Kidney tubule cell (primary cell): ENCODE measurements at places on chromosomes 4 and X.

- no peak for DNase-seq
Observed at GRCh38 chrX:150196285-150196684, 166.8 kb upstream of the MAMLD1 start.

DNA sequence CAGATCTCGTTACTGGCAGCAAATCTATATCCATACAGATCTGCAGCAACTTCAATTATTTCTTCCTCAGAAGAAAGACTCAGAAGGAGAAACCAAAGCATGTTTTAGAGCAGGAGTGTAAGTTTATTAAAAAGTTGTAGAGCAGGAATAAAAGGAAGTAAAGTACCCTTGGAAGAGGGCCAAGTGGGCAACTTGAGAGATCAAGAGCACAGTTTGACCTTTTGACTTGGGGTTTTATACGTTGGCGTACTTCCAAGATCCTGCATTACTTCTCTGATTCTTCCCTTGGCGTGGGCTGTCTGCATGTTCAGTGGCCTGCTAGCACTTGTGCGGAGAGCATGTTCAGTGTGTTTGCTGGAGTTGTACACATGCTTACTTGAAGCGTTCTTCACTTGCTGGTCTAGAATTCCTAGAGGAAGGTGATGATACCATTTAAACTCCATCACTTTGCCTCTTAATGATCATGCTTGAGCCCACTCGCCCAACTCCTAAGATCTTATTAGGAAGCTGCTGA lies 1114.7 kb upstream of the PABPC4L start:
- DNase-seq: no peak

DNA sequence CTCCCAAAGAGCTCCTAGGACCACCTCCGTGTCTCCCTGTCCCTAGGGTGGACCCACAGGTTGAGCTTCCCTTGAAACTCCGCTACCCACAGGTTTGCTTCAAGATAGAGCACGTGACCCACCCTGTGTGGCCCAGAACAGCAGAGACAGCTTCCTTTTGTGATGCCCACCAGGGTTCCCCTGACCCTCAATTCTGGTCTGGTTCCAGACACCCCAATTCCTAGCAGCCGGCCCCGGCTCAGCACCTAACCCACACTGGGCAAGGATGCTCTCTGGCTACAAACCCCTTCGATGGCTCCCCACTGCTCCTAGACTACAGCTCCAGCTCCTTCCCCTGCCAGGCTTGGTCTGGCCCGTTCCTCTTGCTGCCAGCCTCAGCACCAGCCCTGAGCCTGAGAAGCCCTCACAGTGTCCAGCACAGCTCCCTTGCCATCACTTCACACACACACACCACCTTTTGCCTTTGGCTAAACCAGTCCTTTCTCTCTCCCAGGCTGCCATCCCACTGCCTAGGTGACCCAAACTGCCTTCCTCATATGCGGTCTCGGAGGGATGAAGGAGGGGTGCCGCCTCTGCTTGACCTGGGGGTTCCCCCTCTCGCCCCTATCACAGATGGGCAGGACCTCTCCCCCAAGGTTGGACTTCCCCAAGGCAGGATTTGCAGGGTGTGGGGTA lies 6.2 kb downstream of the PNCK start:
- no peak for DNase-seq

DNA sequence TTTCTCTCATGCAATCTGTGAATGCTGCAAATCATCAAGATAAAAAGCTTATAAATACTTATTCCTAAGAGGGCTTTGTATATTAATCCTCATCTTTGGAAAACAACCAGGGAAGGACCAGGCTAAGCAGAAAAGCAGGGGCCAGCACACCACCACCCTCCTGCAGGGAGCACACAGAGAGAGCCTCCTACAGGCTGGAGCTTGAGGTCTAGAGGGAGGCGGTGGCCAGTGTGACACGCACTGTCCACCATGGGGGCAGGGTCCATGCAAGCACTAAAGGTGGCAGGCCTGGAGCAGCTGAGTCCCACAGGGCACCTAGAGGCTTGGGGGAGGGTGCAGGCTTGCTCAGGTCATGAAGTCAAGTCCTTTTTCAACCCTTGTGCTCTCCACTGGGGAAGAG lies 236.9 kb downstream of the TACR3 start:
- no peak for DNase-seq

DNA sequence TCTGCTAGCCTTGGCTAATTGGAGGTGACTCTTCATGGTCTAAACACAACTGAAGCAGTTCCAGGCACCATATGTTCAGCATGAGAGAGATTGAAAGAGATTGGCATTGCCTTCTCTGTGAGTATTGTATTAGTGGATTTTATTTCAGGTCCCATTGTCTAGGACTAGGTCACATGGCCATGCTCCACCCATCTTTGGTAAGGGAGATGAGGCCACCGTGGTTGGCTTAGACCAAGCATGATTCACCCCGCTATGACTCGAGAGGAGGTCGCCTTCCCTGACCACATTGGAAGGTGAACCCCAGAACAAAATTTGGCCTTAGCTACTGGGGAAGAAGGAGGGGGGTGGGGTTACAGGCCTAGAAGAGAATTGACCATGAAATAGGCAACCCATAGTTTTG lies 109.9 kb upstream of the BCOR start:
- DNase-seq: peak; percentile 59

GRCh38 chr4:74632634-74633033 lies 161.7 kb downstream of the BTC start:
- peak; percentile 94 for DNase-seq

- no peak for DNase-seq
Observed at GRCh38 chrX:12997906-12998687, 23.2 kb downstream of the TMSB4X start.

- no peak for DNase-seq
Observed at GRCh38 chr4:956531-957230, 16.7 kb downstream of the DGKQ start.

DNA sequence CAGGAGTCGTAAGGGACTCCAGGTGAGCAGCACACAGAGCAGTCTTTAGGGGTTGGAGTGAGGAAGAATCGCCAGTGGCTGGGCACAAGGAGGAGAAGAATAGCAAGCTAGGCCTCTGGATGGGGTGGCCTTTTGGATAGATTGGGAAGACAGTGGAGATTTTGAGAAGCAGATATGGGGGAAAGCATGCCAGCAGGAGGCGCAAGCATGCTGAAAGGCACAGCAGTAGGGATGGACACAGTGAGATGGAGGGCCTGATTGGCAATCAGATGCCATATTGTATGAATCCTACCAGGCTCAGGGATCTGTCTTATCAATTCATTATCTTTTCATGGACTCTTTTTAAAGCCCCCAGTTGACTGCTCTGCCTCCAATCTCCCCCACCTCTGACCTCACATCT lies 60.4 kb upstream of the MAGEA4 start:
- no peak for DNase-seq

GRCh38 chr4:150255610-150256224 lies 177.5 kb downstream of the DCLK2 start:
- DNase-seq: no peak

- DNase-seq: no peak
Observed at GRCh38 chr4:11298451-11298850, 130.2 kb downstream of the HS3ST1 start.

- DNase-seq: no peak
Observed at GRCh38 chrX:10106806-10107205, 50.0 kb upstream of the CLCN4 start.

- DNase-seq: no peak
Observed at GRCh38 chr4:172793565-172794306, 374.9 kb upstream of the GALNT7 start.

GRCh38 chrX:8404471-8404870 lies 60.2 kb upstream of the VCX3B start:
- DNase-seq: peak; percentile 5
